ENCODE measurements at places on chromosomes 6 and 20. TPM values are rescaled to one million over a fixed set of nuclear protein-coding genes. Genes with fewer than 3 reads are reported as not detected.
A peak's percentile ranks its signal among the peaks of the same experiment; 100 is the strongest.

- no peak for DNase-seq
- H3K27ac ChIP-seq, result no peak overlapping the region
These were observed 7.8 kb upstream of the DTD1 start for GRCh38 chr20:18580012-18580411.

DNA sequence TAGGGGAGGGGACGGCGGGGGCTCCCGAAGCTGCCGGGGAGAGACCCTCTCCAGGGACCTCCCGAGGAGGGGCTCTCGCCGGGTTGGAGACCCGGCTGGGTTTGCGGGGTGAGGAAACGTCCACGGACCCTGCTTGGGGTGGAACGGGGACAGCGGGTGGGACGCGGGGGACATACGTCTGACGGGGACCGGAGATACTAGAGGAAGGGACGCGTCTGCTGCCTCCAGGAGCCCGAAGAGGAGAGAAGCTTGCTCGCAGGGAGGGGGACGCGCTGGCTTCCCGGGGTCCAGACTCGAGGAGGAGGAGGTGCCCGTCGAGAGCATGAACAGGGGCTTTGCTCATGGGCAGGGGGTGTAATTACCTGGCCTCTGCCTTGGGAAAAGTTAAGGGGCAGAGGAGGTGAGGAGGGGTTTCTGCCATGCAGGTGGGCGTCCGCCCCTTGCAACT, 593 bp downstream of the DNMT3B start:
- no peak for DNase-seq
- H3K27me3 ChIP-seq, result no peaks in the 10 kb centered on the region
- peak overlapping the region; percentile 77 for H3K4me3 ChIP-seq
- no peak overlapping the region for H3K27ac ChIP-seq
- no peaks in the 10 kb centered on the region for H3K36me3 ChIP-seq

DNA sequence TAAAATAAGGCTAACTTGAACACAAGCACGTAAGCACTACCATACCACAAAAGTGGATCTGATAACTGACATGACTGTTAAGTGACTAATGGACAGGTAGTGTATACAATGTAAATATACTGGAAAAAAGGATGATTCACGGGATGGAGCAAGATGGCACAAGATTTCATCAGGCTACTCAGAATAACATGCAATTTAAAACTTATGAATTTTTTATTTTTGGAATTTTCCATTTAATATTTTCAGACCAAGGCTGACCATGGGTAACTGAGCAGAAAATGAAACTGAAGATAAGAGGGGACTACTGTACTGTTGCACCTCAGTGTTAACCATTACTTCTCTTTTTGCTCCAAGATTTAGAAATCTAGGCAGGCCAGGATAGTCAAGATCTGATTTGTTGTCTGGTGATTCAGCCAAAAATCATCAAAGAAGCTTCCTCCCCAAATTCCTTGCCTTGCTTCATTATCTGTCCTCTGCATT, 45.4 kb downstream of the TPBG start:
- no peak overlapping the region for H3K27ac ChIP-seq
- no peaks in the 10 kb centered on the region for H3K36me3 ChIP-seq
- no peak for DNase-seq

FAM83B gene
- total RNA-seq, result 0.63 TPM

DNA sequence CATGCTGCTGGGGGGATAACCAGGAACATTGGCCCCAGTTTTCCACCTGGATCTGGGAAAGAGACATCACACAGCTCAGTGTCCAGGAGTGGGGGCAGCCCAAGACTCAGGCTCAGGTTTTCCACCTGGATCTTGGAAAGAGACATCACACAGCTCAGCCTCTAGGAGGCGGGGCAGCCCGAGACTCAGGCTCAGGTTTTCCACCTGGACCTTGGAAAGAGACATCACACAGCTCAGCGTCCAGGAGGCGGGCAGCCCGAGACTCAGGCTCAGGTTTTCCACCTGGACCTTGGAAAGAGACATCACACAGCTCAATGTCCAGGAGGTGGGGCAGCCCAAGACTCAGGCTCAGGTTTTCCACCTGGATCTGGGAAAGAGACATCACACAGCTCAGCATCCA, 361.6 kb downstream of the THBS2 start:
- no peak for DNase-seq
- H3K27me3 ChIP-seq, result peaks cover under 1% of the 10 kb centered on the region
- no peak overlapping the region for H3K4me3 ChIP-seq
- H3K36me3 ChIP-seq, result no peaks in the 10 kb centered on the region

GRCh38 chr6:82958551-82958950, 107.1 kb downstream of the UBE3D start:
- no peaks in the 10 kb centered on the region for H3K36me3 ChIP-seq
- peaks cover 10% of the 10 kb centered on the region for H3K4me1 ChIP-seq
- H3K27ac ChIP-seq, result no peak overlapping the region
- H3K27me3 ChIP-seq, result no peaks in the 10 kb centered on the region
- H3K4me3 ChIP-seq, result no peak overlapping the region

PTK6 gene
- total RNA-seq, result not detected

CDK19 gene
- 9.1 TPM for total RNA-seq

DNA sequence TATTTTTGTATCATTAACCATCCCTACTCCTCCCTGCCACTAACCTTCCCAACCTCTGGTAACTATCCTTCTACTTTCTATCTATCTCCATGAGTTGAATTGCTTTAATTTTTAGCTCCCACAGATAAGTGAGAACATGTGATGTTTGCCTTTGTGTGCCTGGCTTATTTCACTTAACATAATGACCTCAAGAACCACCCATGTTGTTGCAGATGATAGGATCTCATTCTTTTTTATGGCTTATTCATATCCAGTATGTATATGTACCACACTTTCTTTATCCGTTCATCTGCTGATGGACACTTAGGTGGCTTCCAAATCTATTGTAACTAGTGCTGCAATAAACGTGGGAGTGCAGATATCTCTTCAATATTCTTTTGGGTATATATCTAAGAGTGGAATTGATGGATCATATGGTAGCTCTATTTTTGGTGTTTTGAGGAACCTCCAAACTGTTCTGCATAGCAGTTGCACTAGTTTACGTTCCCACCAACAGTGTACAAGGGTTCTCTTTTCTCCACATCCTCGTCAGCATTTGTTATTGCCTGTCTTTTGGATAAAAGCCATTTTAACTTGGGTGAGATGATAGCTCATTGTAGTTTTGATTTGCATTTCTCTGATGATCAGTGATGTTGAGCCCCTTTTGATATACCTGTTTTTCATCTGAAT, 201.4 kb downstream of the ARHGAP18 start:
- H3K27ac ChIP-seq, result peak overlapping the region; percentile 43
- no peak overlapping the region for H3K4me3 ChIP-seq
- H3K27me3 ChIP-seq, result no peaks in the 10 kb centered on the region

DNA sequence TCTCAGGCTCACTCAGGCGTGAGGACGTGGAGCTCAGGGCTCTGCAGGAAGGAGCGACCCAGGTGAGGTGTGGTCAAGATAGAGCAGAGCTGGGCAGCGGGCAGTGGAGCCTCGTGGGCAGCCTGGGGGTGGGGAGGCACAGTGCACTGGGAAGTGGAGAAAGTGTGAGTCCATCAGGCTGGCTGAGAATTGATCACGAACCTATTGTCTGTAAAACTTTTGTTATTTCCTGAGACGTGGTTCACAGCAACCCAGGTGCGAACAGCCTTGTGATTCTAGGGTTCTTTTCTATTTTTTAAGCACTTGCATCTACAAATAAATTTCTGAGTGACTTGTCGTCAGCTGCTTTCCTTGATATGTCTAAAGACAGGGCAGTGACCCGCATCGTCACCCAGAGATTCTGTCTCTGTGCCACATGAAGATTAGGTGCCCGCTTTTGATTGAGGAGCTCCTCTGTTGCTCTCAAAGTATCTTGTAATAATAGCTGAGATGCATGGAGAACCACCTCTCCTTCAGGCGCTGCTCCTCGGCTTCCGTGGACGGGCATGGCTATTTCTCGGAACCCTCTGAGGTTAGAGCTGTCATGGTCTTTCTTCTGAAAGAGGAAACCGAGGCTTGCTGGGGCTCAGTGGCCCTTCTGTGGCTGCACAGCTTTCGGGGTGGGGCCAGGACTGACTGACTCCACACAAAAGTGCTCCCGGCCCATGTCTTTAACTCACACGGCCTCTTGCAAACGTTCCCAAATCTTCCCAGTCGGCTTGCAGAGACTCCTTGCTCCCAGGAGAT, 662 bp upstream of the CCR6 start:
- no peak for DNase-seq
- H3K36me3 ChIP-seq, result no peaks in the 10 kb centered on the region
- H3K4me1 ChIP-seq, result no peaks in the 10 kb centered on the region
- H3K4me3 ChIP-seq, result no peak overlapping the region
- H3K27ac ChIP-seq, result no peak overlapping the region

DNA sequence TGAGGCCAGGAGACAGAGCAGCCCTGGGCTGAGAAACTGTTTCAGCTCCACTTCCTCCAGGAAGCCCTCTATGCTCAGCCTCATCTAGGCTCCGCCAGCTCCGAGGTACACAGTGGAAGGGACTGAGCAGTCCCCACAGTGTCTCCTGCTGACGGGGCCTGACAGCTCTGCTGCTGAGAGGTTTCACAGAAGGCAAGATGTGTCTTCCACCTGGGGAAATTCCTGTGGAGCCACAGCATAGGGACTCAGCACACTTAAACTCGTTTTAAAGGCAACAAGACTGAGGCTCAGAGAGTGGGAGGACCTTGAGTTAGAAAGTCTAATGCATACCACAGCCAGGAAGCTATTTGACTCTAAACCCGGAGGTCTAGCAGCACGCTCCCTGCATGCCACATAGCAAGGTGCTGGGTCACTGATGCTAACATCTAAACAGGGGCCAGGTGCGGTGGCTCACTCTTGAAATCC, 6.8 kb downstream of the ADA start:
- H3K4me3 ChIP-seq, result no peak overlapping the region
- H3K27ac ChIP-seq, result peak overlapping the region; percentile 90
- no peak for DNase-seq
- H3K36me3 ChIP-seq, result peaks cover 6% of the 10 kb centered on the region

- H3K36me3 ChIP-seq, result no peaks in the 10 kb centered on the region
- no peak overlapping the region for H3K4me3 ChIP-seq
- peaks cover 72% of the 10 kb centered on the region for H3K27me3 ChIP-seq
These were observed 5.3 kb downstream of the WFDC5 start for GRCh38 chr20:45109634-45110033.

CLPSL2 gene
- not detected for total RNA-seq

GRCh38 chr6:45965007-45965406, 50.7 kb downstream of the CLIC5 start:
- H3K27me3 ChIP-seq, result no peaks in the 10 kb centered on the region
- H3K4me1 ChIP-seq, result peaks cover 96% of the 10 kb centered on the region
- H3K4me3 ChIP-seq, result no peak overlapping the region
- peak overlapping the region; percentile 89 for H3K27ac ChIP-seq

DNA sequence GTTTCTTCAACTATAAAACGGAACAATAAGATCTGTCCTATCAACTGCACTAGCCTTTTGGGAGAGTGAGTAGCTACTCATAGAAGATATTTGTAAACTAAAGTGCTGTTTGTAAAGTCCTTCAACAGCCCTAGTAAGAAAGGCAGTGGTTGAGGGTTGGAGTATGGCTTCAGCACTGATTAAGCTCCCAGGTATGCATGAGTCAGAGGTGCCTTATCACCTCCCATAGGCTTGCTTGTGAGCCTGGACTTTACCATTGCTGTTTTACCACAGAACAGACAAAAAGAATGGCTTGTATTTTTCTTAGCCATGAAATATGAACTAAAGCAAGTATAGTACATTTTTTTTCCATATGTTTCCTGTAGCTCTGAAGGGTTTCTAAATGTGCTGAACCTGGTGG, 44.1 kb downstream of the SAMD3 start:
- no peaks in the 10 kb centered on the region for H3K36me3 ChIP-seq
- no peaks in the 10 kb centered on the region for H3K4me1 ChIP-seq
- no peaks in the 10 kb centered on the region for H3K27me3 ChIP-seq

DNA sequence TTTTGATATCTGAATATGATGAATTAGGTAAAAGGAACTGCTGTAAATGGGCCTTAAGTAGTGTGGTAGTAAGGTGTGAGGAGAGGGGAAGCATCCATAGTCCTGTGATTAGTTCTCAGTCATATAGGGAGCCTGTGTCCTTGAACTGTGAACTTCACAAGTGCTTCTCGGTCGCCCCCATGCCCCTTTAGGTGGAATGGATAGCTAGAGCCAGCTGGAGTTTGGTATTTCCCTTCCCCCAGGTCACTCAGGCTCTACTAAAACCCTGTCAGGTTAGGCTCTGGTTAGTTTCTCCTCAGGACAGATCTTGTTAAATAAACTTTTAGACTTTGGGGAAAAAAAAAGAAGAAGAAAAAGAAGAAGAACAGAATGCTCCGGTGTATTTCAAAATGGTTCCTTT, 82.0 kb downstream of the PPP1R14C start:
- H3K4me1 ChIP-seq, result peaks cover 33% of the 10 kb centered on the region
- DNase-seq, result no peak
- H3K4me3 ChIP-seq, result no peak overlapping the region
- H3K27me3 ChIP-seq, result no peaks in the 10 kb centered on the region
- H3K36me3 ChIP-seq, result no peaks in the 10 kb centered on the region

GRCh38 chr20:10541668-10542411, 106.7 kb downstream of the SLX4IP start:
- H3K36me3 ChIP-seq, result no peaks in the 10 kb centered on the region
- no peak for DNase-seq
- no peak overlapping the region for H3K4me3 ChIP-seq
- no peaks in the 10 kb centered on the region for H3K27me3 ChIP-seq

SMOC2 gene
- 14.4 TPM for total RNA-seq

GRCh38 chr20:32338665-32339064, 19.5 kb upstream of the ASXL1 start:
- peaks cover 34% of the 10 kb centered on the region for H3K4me1 ChIP-seq
- H3K27ac ChIP-seq, result no peak overlapping the region
- DNase-seq, result no peak
- H3K36me3 ChIP-seq, result no peaks in the 10 kb centered on the region
- no peaks in the 10 kb centered on the region for H3K27me3 ChIP-seq
- no peak overlapping the region for H3K4me3 ChIP-seq

DNA sequence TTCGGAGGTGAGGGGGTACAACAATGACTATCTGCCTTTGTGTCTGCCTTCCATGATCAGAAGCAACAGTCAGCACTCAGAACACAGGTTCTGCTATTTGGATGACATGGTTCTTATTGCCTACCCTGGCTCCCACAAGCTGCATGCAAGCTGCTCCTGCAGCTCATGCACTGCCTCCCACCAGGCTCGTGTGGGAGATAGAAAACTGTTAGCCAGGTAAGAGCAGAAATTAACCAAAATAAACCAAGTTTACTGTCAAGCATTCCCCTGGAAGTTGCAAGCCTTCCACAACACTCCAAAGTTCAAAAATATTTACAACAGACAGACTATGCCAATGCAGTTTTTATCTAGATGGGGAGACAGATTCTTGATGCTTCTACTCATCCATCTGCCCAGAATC, 31.0 kb downstream of the OPRM1 start:
- DNase-seq, result no peak
- H3K4me3 ChIP-seq, result no peak overlapping the region
- no peaks in the 10 kb centered on the region for H3K36me3 ChIP-seq
- H3K4me1 ChIP-seq, result no peaks in the 10 kb centered on the region

C6orf15 gene
- not detected for total RNA-seq

HAO1 gene
- total RNA-seq, result not detected

FLRT3 gene
- 0.05 TPM for total RNA-seq

FAM209A gene
- not detected for total RNA-seq

- no peak for DNase-seq
- H3K4me1 ChIP-seq, result peaks cover 24% of the 10 kb centered on the region
- H3K36me3 ChIP-seq, result peaks cover 10% of the 10 kb centered on the region
- no peaks in the 10 kb centered on the region for H3K27me3 ChIP-seq
- no peak overlapping the region for H3K27ac ChIP-seq
These were observed 81.0 kb downstream of the RIN2 start for GRCh38 chr20:19839053-19839452.

WASF1 gene
- total RNA-seq, result 0.80 TPM

Data from left ventricle myocardium inferior (tissue), 1 donor.